ENCODE measurements at places on chromosomes 2 and 18.

GRCh38 chr2:240787521-240788472 lies 32.2 kb downstream of the KIF1A start:
- no peak for DNase-seq

DNA sequence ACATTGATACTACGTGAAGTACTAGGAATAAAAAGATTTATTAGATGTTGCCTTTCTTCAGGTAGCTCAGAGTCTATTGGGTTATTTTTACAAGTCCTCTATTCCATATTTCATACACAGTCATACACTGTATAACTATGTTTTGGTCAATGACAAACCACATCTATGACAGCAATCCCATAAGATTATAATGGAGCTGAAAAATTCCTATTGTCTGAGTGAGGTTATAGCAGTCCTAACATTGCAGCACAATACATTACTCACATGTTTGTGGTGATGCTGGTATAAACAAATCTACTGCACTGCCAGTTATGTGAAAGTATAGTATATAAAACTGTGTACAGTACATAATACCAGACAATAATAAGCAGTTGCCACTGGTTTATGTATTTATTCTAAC lies 595.1 kb downstream of the MBD2 start:
- DNase-seq: no peak

- DNase-seq: peak; percentile 18
Observed at GRCh38 chr18:44838971-44839666, 158.4 kb downstream of the SETBP1 start.

GRCh38 chr2:155389224-155389623 lies 690.7 kb downstream of the KCNJ3 start:
- DNase-seq: no peak

GRCh38 chr2:42249887-42250286 lies 80.7 kb downstream of the EML4 start:
- no peak for DNase-seq

GRCh38 chr2:191152482-191153240 lies 1.9 kb upstream of the STAT4 start:
- no peak for DNase-seq

GRCh38 chr2:128282976-128283810 lies 35.5 kb downstream of the HS6ST1 start:
- DNase-seq: no peak

- DNase-seq: no peak
Observed at GRCh38 chr18:23458830-23459529, 5.9 kb downstream of the RIOK3 start.

GRCh38 chr2:88011011-88011410 lies 5.3 kb downstream of the RNU2-63P start:
- DNase-seq: no peak

DNA sequence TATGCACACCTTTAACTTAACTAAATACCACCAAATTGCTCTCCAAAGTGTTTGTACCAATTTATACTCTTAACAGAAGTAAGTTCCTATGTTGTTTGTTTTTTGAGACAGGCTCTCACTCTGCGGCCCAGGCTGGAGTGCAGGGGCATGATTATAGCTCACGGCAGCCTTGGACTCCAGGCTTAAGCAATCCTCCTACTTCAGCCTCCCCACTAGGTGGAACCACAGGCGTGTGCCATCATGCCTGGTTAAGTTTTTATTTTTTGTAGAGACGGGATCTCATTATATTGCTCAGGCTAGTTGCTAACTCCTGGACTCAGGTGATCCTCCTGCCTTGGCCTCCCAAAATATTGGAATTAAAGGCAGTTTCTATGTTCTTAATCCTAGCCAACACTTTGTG lies 13.1 kb upstream of the NAB1 start:
- DNase-seq: no peak

- no peak for DNase-seq
Observed at GRCh38 chr2:167651406-167652151, 595.8 kb downstream of the STK39 start.

GRCh38 chr2:43212931-43213330 lies 13.5 kb downstream of the ZFP36L2 start:
- no peak for DNase-seq

GRCh38 chr2:215626812-215627281 lies 191.0 kb upstream of the FN1 start:
- no peak for DNase-seq

- no peak for DNase-seq
Observed at GRCh38 chr2:14615121-14615520, 17.4 kb upstream of the LRATD1 start.

- DNase-seq: no peak
Observed at GRCh38 chr18:2091937-2092336, 479.4 kb downstream of the METTL4 start.

DNA sequence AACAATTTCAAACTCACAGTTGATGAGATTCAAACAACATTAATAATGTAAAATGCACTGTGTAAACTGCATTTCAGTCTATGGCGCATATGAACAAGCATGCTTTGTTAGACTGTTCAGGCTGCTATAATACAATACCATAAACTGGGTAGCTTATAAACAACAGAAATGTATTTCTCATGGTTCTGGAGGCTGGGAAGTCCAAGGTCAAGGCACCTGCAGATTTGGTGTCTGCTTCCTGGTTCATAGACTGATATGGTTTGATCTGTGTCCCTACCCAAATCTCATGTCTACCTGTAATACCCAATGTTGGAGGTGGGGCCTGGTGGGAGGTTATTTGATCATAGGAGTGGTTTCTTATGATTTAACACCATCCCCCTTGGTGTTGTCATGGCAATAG lies 148.1 kb upstream of the SERPINE2 start:
- DNase-seq: no peak

GRCh38 chr2:80547344-80547743 lies 242.8 kb upstream of the LRRTM1 start:
- no peak for DNase-seq

DNA sequence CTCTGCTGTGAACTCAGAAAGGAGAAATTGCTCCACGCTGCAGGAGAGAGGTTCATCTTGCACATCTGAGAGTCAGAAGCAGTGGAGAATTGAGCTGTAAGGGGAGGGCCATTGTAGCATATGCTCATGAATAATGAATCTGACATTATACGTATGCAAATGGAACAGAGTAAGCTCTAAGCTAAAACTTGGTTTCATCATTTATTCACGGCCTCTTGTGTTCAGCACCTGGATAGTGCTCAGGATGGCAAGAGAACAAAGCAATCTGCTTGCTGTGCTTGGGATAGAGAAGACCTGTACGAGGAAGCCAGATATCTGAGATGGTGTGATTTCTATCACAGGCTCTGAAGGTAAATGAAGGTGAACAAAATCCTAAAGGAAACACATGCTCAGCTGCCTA lies 87.9 kb upstream of the GCFC2 start:
- DNase-seq: no peak

GRCh38 chr2:52181080-52181479 lies 1149.1 kb upstream of the NRXN1 start:
- DNase-seq: no peak

GRCh38 chr2:11093467-11093866 lies 61.8 kb upstream of the SLC66A3 start:
- no peak for DNase-seq

GRCh38 chr2:43013821-43014345 lies 212.5 kb downstream of the ZFP36L2 start:
- DNase-seq: no peak

- DNase-seq: no peak
Observed at GRCh38 chr2:129800686-129801085, 178.8 kb upstream of the RAB6C start.

- no peak for DNase-seq
Observed at GRCh38 chr2:15568874-15569273, 7.7 kb upstream of the NBAS start.

- DNase-seq: no peak
Observed at GRCh38 chr2:41495050-41495449, 552.8 kb upstream of the PKDCC start.

DNA sequence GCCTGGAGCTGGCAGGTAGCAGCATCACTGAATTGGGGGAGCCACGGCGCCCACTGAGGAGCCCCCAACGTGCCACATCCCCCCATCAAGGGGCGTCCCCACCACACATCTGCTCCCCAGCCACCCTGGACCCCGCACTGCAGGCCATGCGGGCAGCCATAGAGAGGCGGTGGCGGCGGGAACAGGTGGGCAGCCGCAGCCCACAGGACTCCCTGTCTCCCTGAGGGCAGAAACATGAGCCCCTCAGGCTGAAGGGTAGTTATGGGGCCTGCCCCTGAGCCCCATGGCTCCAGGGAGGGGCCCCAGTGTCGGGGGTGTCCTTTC lies 26.6 kb downstream of the CROCC2 start:
- no peak for DNase-seq

GRCh38 chr2:164681009-164681408 lies 59.7 kb upstream of the GRB14 start:
- no peak for DNase-seq

DNA sequence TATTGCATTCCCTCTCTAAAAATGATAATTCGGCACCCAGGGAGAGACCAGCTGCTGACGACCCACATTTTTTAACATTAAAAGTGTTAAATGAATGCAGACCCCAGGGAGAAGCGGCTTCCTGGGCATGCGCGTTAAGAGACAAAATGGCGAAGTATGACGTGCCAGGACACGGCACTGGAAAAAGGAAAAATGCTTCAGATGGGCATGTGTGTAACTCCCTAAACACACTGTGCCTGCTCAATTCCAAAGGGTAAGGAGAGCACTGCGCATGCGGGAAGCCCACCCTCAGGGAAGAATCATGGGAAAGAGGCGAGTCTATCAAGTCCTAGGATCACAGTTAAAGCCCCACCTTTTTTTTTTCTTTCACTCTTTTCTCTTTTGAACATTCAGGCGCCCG lies 58.1 kb downstream of the CYP26B1 start:
- no peak for DNase-seq

DNA sequence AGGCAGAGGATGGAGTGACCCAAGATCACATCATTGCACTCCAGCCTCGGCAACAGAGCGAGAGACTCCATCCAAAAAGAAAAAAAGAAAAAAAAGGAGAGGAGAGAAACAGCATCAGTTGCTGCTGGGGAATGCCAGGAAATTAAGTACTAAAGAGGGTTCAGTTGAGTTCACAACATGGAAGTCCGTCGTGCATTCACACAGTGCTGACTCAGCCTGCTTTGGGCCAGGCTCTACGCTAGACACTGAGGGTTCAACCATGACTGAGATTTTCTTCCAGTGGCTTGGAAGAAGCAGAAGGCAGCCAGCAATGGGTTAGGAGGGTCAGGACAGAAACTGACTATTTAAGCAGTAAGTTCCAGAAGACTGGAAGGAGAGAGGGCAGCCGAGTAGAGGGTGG lies 108.8 kb downstream of the FMNL2 start:
- DNase-seq: no peak

GRCh38 chr2:67954093-67954748 lies 108.6 kb downstream of the C1D start:
- no peak for DNase-seq

DNA sequence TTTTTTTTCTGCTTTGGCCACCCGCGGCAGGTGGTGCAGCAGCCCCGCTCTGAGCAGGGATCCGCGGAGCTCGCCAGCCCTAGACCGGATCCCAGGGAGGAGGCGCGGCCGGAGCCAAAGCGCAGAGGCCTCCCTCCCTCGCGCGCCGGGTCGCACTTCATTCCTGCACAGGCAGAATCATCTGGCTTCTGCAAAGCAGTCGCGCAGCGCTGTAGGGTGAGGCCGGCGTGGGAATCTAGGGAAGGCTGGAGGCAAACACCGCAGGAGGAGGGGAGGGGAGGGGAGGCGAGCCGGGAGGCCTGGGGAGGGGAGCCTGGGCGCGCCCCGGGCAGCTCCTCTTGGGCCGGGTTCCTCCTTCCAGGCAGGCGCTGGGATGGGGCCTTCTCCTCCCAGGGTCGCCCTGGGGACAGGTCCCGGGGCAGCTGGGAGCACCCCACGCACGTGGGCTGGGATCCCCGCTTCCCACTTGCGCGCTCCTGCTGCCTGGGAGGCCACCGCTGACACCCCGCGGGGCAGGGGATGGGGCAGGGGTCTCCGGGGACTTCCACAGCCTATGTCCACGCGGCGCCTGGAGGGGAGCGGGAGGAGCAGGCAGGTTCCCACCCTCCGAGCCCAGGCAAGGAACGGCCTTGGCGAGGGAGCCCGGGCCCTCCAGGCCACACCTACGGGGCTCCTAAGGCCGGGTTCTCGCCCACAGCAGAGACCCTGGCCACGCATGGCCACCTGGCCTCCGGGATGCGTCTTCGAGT lies 45.0 kb downstream of the MBP start:
- no peak for DNase-seq

DNA sequence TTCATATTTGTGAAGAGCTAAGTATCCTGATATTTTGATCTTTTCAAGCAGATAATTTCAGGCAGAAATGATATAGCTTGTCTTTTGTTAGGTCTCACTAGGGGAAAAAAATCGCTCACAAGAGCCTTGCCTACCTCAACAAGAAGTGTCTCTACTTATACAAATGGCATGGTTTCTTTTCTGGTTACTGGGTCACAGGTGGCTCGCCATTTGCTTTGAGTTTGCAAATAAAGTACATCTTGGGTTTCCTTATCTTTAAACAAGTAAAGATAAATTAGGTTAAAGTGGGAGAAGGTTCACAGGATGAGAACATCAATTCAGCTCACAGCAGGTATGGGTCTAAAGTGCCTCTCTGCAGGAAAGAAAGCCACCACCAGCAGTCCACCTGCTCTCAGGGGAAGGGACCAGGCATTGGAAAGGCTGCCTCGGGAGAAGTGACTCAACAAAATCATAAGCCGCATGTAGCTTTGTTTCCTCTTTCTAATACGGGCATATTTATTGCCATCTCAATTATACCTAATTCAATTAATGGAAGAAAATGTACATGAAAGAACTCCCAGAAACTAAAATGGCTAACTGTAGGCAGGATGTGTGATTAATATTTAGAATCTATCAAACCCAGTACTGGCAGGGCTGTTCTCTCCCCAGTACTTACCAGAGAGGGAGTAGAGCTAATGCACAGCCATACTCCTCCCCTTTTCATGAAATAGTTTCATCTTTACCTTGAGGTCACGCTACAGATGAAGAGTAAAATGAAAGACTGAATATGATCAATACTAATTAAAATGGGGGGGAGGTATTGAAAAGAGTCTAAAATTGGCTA lies 28.3 kb downstream of the CDC42EP3 start:
- DNase-seq: no peak

DNA sequence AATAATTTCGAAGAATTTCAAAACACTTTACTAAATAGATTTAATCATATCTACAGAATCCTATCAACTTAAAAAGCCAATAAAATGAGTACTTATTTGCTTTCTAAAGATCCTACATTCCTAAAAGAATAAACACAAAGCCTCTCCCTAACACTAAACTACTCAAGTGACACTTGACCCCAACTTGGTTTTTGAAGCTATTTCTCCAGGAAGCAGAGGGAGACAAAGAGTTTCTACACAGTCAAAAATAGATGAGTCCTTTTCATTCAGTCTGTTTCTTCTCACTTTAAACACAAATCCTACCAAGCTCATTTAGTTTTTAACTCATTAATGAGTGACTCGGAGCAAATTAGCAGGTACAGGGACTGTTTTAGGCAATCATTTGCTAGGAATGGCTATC lies 2.1 kb downstream of the ATL2 start:
- no peak for DNase-seq

DNA sequence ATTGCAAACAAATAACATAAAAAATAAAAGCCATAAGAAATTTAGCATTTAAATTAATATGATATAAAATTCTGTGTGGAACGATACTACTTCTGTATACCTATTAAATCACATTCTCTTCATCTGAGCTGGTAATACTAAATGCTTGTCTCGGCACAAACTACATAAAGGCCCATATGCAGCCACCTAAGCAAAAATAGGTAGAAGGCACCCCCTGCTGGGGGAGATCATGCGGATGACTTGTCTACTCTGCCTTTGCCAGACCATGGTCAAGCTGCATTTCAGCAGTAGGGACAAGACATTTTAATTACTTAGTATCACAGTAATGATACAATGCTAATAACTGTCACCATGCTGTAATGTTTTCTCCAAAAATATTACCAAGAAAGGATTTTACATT lies 108.0 kb downstream of the CDH19 start:
- DNase-seq: no peak

- no peak for DNase-seq
Observed at GRCh38 chr2:116224610-116225009, 1589.9 kb upstream of the DDX18 start.

Measured in activated CD8-positive, alpha-beta memory T cell treated with anti-CD3 and anti-CD28 coated beads for 48 hours (primary cell).